ENCODE measurements at places on chromosomes 6 and 20. TPM values are rescaled to one million over a fixed set of nuclear protein-coding genes. Genes with fewer than 3 reads are reported as not detected.
A peak's percentile ranks its signal among the peaks of the same experiment; 100 is the strongest.

DNA sequence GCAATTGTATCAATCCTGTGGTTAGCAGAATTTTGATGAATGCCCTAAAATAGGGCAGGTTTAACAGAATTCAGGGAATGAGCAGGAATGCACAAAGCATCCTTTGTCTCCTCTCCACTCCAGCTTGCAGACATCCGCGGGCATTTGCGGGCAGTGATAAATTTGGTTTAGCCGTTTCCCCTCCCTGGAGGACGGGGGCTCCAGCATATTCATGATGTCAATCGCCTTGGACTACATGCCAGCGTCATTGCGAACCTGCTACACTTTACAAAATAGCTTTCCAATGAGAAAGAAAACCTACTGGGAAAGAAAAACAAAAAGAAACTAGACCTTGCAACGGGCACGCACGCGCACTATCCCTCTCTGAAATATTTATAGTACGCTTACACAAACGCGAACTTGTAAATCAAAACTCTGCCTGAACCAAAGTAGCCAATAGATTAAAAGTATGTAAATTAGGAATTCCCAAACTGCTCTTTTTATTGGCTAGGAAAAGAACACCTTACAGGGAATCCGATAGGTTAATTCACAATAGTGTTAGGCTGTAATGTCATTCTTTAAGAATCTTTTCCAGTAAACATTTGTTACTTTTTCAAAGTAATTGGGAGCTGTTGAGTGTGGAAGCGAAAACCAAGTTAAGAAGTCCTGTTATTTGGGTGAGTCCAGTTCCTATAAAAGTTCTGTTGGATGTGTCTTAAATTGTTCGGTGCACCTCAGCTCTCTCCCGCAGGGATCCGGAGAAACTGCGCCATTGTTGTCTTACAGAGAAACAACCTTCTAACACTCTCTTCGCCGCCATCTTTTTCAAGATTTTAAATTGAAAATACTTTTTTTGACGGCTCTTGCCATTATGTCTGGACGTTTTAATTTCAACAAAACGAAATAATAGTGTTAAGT is 136.7 kb downstream of the HFE start:
- DNase-seq = peak; percentile 75

- no peak for DNase-seq
Measured at GRCh38 chr6:118963003-118963402, 28.0 kb upstream of the MCM9 start.

CDH26 gene
- 1.5 TPM for total RNA-seq

DNA sequence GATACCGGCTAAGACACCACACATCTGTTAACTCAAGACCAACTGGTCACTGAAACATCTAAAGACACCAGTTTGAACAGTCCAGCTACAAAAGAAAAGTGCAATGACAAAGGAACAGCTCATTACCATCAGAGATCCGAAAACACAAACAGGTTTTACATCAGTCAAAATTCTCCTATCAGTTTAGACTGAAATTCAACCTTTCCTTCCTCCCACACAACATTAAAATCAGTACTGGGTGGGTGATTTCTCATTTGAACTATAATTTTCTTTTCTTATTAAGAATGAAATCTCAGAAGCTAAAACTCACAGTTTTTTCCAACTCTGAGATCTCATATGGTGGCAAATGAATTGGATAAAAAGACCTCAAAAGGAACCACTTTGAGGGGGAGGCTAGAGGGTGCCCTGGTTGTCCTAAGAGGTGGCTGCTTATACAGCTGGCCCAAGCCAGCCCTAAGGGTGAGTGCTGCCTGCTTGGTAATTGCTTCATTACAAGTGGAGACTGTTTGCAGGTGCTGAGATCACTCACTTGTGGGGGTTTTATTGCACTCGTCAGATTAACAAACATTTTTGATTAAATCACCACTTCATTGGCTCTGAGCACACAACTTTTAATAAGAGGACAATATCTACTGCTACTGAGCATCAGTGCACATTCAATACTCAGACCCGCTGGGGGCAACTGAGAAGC is 4.3 kb downstream of the CCDC167 start:
- peak; percentile 53 for DNase-seq

DNA sequence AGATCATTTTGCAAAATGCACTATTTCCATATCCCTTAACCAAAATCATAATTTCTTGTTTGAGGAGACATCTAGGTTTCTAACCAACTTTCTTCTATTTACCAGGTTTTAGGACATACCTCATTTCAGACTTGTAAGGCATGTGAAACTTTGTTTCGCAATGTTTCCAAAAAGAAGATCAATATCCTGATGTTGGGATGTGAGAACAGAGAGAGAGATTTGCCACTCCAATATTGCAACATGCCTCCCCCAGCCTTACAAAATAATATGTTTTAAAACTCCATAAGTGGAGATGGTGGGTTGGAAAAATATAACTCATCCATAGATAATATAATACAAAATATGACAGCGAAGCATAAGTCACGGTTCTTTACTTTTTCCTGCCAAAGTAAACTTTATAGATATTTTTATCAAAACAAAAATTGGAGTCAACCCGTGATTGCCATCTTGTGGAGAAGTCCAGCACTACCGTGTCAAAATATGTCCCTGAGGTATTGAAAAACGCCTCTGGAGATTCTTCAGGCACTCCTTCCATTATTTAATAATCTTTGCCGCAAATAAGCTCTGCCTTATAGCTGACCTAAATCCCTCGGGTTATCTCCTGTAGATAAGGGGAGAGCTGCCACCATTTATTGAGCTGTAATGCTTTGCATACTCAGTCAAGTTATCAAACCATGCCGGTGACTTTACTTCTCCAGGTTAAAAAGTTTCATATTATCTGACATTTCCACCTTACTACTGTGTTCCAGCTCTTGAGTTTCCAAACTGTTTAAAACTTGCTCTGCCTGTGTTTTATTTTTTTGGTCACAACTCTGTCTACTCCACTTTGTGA is 534.2 kb downstream of the HACE1 start:
- peak; percentile 8 for DNase-seq

DNA sequence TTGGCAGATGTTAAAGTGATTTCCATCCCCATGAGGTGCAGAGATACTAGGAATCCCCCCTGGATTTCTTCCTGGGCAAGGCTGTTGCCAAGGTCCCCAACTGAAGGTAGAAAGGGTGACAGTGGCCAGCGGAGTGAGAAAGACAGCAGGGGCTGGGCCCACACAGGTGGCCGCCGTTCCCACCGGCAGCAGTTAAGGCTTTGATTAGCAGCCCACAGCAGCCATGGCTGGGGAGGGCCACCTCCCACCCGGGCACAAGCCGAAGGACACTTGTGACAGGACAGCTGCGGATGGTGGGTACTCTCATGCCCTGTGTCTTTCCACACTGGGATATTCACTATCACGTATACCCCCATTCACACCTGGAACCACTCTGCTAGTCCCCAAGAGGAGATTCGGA is 63.9 kb upstream of the CDYL start:
- no peak for DNase-seq

TTK gene
- 45.9 TPM for total RNA-seq

GRCh38 chr20:59040667-59041066 is 1.9 kb downstream of the PRELID3B start:
- no peak for DNase-seq

BNIP5 gene
- not detected for total RNA-seq

- DNase-seq = no peak
Measured at GRCh38 chr6:15401769-15402250, 155.9 kb downstream of the JARID2 start.

RIMS4 gene
- 0.07 TPM for total RNA-seq

ERVFRD-1 gene
- not detected for total RNA-seq

PHACTR1 gene
- total RNA-seq = not detected

DNA sequence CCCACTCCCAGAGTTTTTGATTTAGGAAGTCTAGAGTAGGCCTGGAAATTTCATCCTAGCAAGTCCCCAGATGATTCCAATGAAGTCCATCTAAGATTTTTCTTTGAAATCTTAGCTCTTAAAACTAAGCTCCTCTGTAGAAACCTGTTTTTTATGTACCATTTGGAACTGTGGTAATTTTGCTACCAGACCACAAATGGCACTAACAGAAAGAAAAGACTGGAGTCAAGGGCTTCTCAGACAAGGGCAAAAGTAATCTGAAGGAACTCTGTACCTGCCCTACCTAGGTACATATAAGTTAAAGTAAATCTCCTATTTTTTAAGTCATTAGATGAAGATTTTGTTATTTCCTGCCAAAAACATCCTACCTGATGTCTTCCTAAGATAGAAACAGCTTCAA is 155.0 kb upstream of the HTR1E start:
- no peak for DNase-seq

GRCh38 chr6:121482004-121482693 is 46.7 kb downstream of the GJA1 start:
- DNase-seq = no peak

NHSL1 gene
- total RNA-seq = 1.1 TPM

DNA sequence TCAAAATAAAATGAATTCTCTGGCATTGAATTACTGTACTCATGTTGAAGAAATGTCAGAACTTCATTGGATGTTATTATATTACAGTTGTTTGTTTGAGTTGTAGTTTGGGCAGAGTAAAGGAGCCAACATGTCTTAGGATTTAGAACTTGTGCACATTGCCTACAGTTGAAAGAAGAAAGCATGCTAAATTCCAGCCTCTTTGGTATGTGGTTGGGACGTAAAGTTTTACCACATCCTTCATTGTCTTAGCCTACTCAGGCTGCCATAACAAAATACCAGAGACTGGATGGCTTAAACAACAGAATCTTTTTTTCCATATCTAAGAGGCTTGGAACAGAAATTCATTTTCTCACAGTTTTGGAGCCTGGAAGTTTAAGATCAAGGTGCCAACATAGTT is 42.4 kb downstream of the HFE start:
- no peak for DNase-seq

BTN1A1 gene
- 0.07 TPM for total RNA-seq

DNA sequence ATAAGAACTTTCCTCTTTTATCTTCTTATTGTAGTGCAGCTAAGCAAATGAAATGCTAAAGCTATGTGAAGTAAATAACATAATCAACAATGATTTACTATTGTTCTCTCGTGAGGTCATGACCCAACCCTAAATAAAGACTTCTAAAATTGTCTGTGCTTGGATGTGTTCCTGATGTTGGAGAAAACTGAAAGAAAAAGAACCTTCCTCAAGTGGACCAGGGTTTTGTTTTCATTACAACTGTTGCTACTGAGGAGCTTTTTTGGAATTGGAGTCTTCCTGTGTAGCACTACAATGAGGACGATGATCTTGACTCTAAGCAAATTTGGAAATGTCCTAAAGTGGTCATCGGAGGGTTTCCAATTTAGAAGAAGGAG is 59.7 kb upstream of the SUPT3H start:
- DNase-seq = no peak

TBX18 gene
- not detected for total RNA-seq

DNA sequence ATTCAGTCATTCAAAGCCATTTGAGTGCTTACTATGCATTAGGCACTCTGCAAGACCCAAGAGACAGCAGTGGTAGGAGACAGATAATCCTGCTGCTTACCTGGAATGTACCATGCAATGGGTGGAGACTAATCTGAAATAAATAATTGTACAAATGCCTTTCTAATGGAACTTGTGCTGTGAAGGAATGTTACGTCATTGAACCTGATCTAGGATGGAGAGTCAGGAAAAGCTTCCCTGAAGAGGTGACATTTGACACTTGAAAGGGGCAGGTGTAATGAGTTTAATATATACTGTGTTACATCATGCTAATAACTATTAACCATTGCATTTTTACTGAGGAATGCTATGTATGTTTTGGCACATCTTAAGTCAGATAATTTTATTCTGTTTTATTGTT is 491.0 kb upstream of the FLRT3 start:
- no peak for DNase-seq

CARMIL1 gene
- total RNA-seq = 3.9 TPM

DNA sequence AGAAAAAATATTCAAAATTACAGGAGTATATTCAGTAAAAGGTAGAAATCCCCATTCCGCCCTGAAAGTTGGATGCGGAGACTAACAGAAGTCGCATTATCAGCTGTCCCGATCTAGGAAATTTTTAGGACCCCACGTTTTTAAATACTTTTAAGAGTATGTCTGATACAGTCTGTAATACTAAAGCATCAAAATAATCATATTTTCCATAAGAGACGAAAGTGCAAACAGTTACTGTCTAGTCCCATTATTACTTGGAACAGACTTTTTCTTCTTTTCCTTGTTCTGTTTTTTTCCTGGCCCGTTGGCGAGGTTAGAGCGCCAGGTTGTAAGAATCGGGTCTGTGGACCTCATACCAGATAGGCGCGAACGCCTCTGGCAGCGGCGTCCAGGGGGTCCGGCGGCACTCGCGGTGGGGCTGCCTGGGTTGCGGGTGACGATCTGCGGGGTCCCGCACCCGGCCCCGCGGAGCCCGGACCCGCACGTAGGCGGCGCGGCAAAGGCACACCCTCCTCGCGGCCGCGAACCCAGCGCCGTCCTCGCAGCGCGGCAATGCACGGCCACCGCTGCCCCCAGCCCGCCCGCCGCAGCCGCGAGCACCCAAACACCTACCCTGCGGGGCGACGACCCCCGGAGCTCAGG is 460 bp downstream of the PLAGL1 start:
- peak; percentile 5 for DNase-seq

DNA sequence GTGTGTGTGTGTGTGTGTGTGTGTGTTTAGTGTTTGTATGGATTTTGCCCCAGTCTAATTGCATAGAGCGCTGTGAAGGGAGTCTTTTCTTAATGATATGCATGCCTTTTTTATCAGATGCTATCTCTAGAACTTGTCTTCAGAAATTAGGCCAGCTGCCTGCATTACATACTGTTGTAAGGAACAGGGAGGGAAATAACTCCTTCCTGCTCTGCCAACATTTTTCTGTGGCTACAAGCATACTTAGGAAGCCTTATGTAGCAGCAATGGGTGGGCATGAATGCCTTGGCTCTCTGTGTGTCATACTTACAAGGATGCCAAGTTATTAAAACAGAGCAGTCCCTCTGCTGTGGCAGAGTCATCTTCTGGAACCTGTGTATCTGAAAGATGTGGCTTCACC is 8.0 kb upstream of the COL21A1 start:
- DNase-seq = no peak

LRRC73 gene
- total RNA-seq = 0.17 TPM

SALL4 gene
- not detected for total RNA-seq

SLC22A16 gene
- not detected for total RNA-seq

LGSN gene
- total RNA-seq = not detected

DNA sequence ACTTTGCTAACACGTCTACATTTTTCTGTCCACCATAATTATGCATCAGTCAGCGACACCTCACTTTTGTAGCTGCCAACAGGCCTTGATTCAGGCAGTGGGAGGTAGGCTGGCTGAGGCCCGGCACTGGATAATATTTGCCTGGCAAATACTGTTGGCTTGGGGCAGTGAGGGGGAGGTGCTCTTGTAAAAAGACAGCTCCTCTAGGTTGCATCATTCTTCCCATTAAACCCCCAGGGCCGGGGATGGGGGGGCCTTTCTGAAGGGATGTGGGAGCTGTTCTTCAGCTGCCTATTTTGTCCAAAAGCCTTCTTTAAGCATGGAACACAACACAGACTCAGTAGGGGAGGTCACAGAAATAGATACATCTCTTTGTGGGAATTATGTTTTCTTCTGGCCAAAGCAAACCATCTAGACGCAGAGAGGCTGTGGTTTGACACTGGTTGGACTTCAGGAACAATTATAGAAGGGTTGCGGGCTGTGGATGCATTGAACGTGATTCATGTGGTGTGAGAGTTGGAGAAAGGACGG is 338.3 kb upstream of the NT5E start:
- no peak for DNase-seq

Data from activated naive CD4-positive, alpha-beta T cell treated with anti-CD3 and anti-CD28 coated beads for 36 hours (primary cell).